ENCODE measurements at places on chromosomes 7 and 10.

DNA sequence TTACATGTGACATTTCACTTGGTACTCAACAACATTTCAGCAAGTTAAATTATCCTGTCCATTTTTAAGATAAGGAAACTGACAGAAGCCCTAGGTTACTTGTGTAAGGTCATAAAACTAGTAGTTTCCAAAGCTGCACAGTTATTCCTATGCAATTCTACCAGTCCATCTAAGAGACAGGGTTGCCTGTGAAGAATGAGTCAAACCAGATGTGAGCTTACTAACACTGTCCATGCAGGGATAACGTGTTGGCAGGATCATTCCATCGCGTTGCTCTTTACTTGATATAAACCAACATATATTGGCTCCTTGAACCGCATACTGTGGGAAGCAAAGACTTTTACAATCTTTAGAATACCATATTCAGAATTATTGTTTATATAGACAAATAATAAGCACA lies 280.9 kb upstream of the HGF start:
- DNase-seq, result no peak

GRCh38 chr10:5591336-5591824 lies 66.6 kb downstream of the CALML3 start:
- no peak for DNase-seq

DNA sequence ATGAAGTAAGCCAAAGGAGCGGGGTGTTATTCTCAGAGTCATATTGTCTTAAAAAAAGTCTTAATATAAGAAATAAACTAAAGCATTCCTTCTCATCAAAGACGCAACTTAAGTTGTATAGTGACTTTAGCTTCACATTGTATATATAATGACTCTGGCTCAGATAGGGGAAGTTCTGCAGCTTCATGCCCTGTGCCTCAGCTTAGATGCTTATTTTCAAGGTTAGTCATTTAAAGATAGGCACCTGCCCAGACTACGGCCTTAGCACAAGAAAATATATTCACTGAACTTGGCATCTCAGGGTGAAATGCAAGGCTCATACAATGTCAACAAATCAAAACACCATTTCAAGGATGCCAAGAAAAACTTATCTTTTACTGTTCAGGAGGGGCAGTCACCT lies 52.8 kb upstream of the DNAJB12 start:
- DNase-seq, result no peak

GRCh38 chr10:131933016-131933695 lies 32.3 kb downstream of the PPP2R2D start:
- DNase-seq, result no peak

GRCh38 chr7:17357952-17358351 lies 59.5 kb downstream of the AHR start:
- no peak for DNase-seq

DNA sequence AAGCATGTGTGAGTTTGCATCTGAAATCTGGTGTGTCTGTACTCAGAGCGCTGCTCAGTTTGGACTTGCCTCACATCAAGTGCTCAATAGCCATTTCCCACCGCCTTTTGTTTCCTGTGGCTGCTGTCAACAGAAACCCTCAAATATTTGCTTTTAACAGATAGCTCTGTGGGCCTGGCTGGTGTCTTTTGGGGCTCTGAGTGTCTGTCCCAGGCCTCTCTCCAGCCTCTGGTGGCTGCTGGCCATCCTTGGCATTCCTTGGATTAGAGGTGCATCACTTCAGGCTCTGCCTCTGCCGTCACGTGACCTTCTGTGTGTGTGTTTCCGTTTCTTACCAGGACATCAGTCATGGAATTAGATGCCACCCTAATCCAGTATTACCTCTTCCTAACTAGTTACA lies 9.3 kb downstream of the YKT6 start:
- DNase-seq, result no peak

- DNase-seq, result no peak
Measured at GRCh38 chr7:151379534-151380198, 30.2 kb downstream of the WDR86 start.

DNA sequence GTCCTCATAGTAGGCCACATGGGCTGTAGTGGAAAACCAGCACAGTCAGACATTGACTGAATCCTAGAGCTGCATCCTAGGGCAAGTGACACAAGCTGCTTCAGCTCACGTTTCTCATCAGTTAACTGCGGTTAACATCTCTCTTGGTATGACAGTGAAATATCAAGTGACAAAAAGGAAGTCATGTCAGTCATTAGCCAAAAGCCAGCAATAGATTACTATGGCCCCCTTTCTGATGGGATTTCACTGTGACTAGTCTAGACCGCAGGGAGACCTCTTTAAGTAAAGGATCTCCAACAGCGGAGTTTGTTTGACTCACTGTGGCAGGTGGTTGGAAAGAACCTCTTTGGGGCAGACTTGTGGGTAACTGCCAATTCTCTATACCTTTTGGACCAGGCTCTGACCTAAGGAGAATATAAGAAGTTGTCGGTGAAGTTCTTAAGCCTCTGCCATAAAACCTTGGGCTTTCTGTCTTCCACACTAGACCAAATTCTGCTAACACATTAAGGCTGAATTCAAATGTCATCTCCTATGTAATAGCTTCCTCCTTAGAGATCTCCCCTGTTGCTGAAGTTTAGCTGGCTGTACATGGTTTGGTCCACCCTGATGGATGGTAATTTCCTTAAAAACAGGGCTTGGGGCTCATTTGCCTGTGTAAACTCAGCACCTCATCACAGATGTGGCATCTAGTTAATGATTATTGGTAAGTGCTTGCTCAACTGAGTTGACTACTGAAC lies 115.3 kb downstream of the SGMS1 start:
- no peak for DNase-seq

DNA sequence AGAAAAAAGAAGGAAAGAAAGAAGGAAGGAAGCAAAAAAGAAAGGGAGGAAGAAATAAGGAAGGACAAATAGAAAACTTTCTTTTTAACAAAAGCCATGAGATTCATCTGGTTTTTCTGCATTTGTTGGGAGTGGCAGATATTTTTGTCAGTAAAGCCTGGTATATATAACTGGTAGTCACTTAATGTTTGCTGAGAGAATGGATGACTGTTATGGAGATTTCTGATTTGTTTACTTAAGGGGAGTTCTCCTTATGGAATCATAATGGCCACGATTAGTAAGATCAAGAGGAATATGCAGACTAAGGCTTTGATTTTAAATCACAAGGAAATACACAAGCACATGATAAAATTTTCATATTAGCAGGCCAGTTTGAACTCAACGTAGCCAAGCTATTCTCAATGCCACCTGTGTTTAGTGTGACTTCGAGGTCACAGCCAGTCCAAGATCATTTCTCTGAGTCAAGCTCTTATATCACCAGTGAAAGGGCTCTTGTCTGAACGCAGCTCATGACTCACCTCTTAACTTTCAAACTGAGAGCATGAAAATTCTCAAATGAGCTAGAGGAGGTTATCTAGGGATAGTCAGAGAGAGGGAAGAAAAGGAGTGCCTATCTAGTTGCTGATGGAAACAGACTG lies 445.1 kb upstream of the ZMIZ1 start:
- DNase-seq, result no peak

DNA sequence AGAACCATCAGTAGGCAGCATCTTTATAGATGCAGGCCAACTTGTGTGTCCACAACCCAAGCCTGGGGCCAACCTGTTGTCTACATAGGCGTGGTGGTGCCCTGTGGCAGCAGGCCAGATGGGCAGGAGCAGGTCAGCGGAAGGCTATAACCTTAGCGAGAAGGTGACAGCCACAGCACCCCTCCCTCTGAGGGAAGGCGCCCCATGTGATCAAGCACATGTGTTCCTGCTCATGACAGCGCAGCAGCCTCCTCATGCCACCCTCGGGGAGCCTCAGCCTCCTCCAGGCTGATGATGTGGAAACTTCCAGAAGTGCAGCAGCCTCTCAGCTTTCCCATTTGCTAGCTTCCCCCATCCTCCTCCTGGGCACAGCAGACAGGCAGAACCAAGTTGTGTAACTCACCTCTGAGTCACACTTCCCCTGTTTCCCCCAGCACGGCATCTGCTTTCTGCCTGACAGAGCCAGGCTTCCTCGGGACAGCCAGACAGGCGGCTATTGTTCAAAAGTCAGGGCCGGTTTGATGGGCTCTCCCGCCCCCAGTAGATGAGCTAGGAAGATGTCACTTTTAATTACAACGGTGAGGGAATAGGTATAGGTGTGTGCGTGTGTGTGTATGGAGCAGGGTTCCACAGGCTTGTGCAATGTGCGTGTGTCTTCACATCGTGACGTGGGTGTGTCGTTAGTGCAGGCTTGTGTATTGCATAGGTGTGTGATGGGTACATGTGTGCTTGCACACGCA lies 312.0 kb upstream of the ZMIZ1 start:
- DNase-seq, result no peak

DNA sequence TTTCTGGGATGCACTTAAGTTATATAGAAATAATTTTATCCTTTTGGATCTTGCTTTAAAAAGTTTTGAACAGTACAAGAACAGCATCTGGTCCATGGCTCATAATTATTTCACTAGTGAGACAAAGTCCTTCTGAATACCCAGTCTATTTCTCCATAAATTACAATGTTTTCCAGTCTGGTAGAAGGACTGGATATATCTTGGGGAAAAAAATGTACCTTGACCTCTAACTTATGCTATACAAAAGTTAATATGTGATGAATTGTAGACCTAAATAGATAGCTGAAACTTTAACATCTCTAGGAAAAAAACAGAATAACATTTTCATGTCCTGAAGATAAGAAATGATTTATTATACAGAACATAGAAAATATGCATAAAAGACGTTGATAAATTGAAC lies 88.5 kb downstream of the PPP1R9A start:
- DNase-seq, result no peak

DNA sequence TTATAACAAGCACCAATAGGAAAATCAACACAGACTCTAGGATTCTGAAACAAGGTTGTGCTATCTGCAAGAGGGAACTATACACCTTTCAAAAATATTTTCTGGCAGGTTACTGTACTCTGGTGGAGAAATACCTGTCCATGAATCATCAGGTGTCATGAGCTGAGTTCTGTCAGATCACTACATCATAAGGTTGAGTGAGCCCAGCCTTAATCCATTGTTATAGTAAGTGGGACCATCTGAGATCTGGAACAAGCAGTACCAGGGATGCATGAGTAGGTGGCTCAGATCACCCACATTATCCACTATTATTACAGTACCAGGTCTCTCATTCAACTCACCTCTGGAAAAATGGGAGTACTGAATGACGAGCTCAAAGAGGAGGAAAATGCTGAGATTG lies 212.4 kb downstream of the DGKI start:
- DNase-seq, result no peak

- DNase-seq, result no peak
Measured at GRCh38 chr7:117715784-117716445, 157.3 kb downstream of the CTTNBP2 start.

DNA sequence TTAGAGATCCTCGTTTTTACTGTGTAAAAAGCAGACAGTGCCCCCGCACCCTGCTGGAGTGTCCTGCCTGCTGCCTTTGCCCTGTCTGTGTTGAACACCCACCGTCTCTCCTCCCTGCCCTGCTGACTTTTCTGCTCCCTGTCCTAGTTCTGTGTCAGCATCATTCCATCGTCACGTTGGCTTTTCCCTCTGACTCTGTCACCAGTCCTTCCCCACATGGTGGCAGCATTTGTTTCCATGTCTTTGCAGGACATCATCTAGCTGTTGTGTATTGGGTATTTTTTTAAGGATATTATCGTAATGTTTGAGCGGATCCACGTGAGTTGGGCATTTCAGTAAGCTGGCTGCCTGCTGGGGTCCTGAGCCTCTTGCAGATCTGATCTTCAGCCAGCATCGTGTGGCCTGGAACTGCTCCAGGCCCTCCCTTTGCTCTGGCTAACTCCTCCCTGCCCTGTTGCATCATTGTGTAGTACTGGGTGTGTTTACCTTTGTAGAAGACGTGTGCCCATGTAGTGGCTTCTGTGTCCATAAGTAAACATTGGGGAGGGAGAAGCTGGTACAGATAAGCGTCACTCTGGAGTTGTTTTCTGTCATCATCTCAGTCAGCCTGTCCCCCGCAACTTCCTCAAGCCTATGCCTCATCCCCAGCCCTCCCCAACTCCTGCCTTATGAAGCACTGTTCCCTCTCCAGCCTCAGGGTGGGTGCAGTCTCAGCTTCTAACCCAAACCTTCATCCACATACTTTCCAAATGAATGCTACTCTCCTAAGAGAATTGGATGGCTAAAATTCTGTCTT lies 44.3 kb downstream of the TRRAP start:
- no peak for DNase-seq

GRCh38 chr10:119931871-119932270 lies 39.3 kb downstream of the SEC23IP start:
- no peak for DNase-seq

DNA sequence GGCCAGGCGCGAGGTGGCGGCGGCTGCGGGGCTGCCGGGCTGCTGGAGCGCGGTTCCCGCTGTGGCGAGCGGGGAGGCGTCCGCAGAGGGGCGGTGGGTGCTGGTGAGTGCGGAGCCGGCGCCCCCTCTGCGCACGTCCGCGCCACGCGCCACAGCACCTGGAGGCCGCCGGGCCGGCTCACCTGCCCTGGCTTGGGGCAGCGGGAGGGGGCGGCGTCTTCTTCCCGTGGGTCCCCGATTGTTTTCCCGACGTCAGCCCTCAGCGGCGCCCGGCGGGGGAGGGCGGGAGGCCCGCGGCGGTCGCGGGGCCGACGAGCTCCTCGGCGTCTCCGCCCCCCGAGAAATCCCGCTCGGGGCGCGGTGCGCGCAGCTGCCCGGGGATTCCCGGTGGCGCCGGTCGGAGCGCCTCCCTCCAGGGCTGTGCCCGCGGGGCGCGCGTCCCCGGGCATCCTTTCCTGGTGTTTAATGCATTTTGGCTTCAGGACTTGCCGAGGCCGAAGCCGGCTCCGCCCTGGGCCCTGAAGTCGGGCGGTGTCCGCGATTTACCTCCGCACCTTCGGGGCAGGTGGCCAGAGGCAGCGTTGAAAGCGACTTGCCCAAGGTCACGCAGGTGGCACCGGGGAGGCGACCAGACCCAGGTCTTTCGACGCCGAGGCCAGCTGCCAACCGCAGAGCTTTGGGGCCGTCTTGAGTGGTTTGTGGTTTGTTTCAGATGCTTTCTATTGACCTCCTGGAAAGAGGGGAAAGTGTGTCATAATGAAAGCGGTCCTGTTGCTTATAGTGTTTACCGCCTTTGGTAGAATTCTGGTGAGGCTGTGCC lies 561 bp downstream of the PLEKHA1 start:
- peak; percentile 39 for DNase-seq
